ENCODE measurements at places on chromosomes 2 and 18.

GRCh38 chr2:105592288-105592687 lies 152.4 kb upstream of the NCK2 start:
- DNase-seq, result no peak

GRCh38 chr2:20585359-20585709 lies 65.6 kb downstream of the HS1BP3 start:
- DNase-seq, result no peak

DNA sequence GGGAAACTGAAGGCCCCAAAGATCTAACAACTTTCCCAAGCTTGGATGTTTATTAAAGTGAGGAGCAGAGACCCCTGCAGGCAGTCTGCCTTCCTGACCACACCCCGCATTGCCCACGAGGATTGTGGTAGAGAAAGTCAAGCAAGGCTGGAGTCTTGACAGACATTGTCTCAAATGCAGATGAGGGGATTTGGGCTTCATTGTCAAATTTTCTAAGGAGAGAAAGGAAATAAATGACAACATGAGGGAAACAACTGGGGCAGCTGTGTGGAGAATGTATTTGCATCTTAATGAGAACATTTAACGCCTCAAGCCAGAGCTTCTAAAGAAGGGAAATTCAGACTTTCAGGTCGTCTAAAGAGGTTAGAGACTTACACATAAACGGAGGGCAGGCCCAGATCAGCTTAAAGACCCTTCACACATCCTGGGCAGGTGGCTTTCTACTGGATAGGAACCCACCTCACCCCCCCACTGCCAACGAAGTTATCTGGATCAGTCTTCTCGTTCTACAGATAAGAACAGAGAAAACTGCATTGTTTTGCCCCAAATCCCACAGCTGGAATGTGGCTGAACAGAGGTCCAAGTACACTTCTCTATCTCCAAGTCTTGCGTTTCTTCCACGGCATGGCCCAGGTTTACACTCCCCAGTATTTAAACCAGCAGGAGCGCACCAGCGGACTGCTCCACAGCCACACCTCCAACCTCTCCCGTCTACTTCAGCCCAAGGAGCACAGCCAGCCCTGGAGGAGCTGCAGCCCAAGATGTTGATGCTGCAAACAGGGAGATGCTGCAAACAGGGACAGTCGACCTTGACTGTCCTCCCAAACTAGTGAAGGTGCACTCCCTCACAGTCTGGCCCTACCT lies 16.2 kb upstream of the SCG2 start:
- no peak for DNase-seq

DNA sequence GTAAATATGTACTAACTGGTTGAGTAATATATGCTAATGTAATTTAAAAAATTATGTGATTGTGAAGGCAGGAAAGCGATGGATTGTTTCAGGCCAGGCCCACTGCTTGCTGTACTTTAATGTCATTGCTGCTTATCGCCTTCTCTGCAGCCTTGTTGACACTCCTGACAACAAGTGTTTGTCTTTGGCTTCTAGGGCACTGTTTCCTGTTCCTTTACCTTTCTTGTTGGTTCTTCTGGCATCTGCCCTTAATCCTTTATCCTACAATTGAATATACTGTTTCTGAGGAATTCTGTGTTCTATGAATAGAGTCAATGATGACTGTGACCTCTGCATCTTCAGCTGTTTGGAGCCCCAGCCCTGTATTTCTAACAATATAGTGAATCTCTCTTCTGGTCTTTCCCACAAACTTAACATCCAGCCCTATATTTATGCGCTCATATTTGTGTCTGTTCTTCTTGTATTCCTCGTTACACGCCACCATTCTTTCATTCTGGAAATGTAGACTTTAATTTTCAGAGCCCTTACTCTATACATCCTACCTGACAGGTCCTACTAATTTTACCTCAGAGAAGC lies 17.6 kb downstream of the ACSL3 start:
- DNase-seq, result no peak

DNA sequence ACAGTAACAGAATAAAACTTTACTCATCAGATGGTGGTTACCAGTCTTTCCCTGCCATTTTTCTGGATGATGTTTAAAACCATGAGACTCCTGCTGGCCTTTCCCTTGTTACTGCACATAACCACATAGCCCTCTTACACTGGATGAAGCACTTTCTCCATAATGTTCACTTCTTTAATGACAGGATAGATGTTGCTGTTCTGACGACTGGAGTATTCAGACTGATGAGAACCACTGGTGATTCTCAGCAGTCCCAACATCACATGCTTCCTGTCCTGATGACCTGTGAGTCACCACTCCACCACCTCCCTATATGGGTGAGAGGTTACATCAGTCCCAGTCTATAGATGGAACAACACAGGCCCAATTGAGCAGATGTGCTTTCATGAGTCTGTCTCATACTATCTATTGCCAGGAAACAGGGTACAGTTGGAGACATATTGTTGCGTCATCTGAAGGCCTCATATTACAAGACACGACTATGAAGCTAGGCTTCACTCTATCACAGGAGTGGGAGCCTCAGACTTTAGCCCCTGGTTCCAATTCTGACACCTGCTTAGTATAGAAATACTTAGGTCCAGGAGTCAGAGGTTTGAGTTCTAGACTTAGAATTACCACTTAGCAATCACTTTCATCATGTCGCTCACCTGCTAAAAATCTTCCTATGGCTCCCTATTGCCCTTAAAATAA lies 145.7 kb upstream of the KLF7 start:
- no peak for DNase-seq

- DNase-seq, result no peak
These were observed 206.8 kb downstream of the DCC start for GRCh38 chr18:52546686-52547346.

GRCh38 chr2:240582781-240583180 lies 3.8 kb upstream of the CAPN10 start:
- DNase-seq, result no peak

DNA sequence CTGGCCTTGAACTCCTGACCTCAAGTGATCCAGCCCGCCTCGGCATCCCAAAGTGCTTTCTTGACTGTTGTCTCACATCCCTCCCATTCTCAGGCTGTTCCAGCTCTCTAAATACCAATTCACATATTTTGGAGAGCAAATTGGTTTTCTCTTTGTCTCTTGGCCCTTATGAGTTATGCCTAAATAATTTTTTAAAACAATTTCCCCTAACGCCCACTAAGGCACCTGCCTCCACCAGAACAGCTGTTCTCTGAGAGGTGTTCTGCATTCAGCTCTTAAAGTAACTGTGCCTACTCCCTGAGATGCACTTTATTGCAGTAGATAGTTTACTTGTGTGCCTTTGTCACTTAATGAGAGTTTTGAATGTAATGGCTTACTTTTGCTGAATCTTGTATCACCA lies 6.9 kb downstream of the CCDC195 start:
- DNase-seq, result no peak

DNA sequence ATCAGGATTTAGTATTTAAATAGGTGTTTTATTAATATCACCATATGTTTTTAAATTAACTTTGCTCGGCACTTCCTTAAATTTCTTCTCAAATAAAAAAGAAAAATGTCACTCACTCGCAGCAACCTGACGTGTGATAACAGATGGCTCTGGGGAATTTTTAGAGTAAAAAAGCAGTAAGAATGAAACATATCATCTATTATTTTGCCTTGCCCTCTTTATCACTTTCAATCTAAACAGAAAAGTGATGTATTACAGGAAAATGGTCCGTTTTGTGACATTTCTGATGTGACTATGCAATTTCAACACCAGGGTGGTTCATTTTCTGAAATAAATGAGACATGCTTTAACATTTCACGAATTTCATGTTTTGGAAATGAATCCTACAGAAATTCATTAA lies 1368.0 kb upstream of the LRRTM1 start:
- no peak for DNase-seq

DNA sequence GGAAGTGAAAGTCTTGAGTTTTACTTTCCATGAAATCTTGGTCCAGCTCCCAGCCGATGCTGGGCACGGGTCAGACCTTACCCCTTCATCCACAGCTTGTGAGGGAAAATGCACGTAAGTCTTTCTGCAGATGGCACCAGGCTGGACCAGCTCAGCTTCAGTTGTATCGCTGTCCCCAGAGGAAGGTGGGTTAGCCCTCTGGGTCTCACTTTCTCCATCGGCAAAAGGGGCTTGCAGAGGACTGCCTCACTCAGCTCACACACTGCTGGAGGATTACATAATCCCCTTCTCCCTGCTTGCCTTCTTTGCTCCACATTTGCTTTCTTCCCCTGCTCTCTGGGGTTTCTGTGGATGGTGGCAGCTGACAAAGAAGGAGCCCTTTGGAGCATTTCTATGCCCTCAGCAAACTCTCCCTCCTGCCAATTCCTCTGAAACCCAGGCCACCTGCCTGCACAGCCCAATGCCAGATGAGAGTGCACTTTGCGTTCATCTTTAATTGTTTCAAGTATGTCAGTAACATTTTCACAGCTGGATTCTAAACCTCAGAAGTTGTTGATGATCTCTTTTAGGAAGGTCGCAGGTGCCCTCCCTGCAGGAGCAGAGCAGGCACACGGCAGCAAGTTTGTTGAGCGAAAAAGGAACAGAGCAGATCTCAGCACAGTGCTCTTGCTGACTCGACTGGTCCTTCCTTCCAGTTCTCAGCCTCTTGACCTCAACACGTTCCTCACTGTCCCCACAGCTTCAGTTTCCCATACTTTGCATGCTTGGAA lies 155.6 kb upstream of the GLI2 start:
- DNase-seq, result no peak

DNA sequence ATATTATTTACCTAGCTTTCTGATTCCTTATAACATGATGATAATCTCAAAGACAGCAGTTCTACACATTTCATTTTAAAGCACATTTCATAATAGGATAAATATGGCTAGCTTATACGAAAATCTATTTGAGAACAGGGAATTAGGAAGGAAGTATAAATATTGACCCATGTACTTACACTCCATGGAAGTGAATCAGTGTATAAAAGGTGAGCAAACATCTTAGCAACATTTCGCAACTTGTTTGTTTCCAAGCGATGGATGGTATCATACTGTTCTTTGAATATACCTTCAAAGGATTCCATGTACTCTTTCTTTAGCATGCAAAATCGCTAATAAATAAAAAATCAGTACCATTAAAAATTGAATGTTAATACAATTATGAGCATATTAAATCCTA lies 53.1 kb downstream of the CWC22 start:
- no peak for DNase-seq

- DNase-seq, result no peak
These were observed 3.4 kb downstream of the RAB31 start for GRCh38 chr18:9711361-9712129.

- DNase-seq, result no peak
These were observed 49.9 kb downstream of the TRAF3IP1 start for GRCh38 chr2:238370094-238370822.

- no peak for DNase-seq
These were observed 37.3 kb downstream of the RHOB start for GRCh38 chr2:20484034-20484617.

- DNase-seq, result no peak
These were observed 40.4 kb downstream of the WDR7 start for GRCh38 chr18:56691530-56691929.

DNA sequence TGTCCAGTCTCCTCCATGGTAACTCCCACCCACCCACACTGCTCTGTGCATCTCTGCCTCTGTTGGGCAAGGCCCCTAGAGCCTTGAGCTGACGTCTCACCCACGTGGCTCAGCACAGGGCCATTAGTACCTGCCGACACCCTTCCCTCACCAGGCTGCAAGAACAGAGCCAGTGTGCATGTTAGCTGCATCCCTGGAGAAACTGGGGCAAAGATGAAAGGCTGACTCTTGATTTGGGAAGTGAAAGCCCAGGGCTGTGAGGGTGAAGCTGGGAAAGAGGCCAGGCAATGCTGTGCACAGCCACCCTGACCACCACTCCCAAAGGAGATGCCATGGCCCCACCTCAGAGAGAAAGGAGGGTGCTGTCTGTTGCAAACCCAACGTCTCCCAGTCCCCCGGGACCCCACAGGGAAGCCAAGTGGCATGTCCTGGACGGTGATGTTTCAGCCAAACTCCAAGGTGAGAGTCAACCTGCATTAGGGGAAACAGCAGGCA lies 20.0 kb upstream of the HPCAL1 start:
- no peak for DNase-seq

DNA sequence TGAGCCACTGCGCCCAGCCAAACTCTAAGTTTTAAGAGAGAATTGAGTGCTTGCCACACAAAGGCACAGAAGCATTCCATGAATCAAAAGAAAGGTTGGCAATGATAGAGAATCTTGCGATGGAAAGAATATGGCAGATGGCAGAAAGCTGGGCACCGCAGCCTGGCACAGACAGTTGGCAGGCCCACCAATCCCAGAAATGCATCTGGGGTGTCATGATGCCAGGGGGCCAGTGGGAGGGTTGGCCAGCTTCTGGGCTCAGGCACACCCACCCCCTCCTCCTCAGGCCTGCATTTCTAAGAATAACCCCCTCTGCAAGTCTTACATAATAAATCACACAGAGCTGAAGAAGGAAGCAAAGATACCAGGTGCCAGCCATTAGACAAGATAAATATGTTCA lies 19.6 kb downstream of the ZNF2 start:
- DNase-seq, result no peak

DNA sequence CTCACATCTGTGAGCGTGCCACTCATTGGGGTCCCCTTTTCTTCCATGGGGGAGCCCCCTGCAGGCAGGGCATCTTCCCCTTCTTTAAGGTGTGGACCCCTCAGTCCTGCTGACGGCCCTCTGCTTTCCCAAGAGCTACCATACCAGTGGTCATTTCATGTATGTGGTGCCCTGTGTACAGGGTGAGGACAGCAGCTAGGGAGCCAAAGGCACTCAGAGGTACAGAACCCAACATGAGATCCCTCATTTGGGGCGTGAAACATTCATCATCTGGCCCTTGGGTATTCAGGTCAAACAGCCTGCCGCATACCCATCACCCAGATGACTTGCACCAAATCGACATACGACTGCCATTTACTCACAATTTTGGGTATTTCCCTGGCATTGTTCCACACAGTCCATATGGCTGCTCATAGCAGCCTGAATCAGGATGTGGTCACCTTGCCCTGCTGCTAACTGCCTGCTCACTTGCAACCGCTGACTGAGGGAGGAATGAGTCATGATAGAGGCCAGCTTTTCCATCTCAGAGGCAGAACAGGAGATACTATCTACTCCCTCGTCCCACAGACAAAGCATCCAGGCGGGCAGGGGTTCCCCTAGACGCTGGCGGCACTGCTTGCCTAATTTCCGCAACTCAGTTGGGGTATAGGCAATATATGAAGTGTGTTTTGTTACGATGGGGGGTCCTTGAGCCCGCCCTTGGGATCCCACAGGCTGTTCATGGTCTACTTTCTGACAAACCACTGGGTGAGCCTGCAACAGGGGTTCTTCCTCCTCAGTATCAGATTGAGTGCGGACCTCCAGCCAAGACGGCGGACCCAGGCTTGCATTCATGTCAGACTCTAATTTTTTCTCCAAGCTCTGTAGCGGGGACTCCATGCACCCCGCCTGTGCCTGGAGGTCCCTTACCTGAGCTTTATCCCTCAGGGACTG lies 228.6 kb downstream of the SATB2 start:
- DNase-seq, result no peak

- DNase-seq, result no peak
These were observed 138.1 kb downstream of the WDR7 start for GRCh38 chr18:56789004-56789888.

- DNase-seq, result no peak
These were observed 5.5 kb downstream of the COPS9 start for GRCh38 chr2:240130393-240131195.

GRCh38 chr2:43724728-43725526 lies 48.7 kb upstream of the C1GALT1C1L start:
- no peak for DNase-seq

GRCh38 chr2:39994151-39994550 lies 215.1 kb upstream of the THUMPD2 start:
- DNase-seq, result no peak
